Endothelial cell of umbilical vein (primary cell): ENCODE measurements at places on chromosomes 4 and X. TPM values are rescaled to one million over a fixed set of nuclear protein-coding genes. Genes with fewer than 3 reads are reported as not detected.
A peak's percentile ranks its signal among the peaks of the same experiment; 100 is the strongest.

GPRASP1 gene
- polyA plus RNA-seq = 0.32 and 0.33 TPM in 2 replicates

DNA sequence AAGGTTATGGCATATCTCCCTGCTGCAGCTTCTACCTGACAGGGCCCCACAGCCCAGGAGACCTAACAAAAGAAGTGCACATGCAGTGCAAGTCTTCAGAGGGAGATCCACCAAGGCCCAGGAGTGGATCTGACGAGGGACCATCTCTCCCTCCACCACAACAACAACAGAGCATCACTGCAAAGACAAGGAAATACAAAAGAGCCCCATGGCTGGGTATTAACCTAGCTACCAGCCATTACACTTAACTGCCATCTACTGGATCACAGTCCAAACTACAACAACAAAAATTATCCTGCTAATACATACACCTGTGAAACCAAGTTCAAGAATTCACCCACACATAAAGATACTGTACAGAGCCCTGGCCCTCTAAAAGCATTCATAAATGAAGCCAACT, 280.2 kb upstream of the SLC7A11 start:
- DNase-seq = peak; percentile 21

DNA sequence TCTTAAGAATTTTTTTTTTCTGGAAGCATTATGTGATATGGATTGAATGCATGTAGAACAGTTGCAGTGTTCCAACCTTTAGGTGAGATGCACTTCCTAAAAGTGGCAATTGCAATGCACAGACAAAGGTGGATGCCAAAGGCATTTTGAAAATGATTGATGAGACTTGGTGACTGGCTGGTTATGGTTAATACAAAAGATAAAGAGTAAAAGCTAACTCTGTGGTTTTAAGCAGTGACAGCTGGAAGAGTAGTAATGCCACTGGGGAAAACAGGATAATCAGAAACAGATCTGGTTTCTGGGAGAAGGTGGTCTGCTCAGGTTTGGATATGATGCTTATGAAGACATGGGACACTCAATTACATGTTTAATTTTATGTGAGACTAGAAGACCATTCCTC, 345.6 kb downstream of the RPA4 start:
- DNase-seq = no peak

DNA sequence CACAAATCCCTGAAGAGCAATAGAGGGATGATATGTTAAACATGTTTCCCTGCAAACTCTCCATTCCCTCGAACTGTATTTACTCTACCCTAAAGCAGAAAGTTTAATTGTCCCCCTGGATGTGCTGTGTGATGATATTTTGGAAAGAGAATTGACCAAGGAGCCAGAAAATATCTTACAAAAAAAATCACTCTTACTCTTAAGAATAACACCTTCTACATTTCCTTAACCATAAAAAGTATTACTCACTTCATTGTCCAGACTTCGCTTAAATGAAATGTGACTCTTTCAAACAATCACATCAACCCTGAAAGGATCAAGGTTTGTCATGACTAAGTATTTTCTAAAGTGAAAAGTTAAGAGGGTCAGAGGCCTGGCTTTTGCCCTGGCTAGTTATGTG, 49.0 kb upstream of the EGFL6 start:
- peak; percentile 44 for DNase-seq

DNA sequence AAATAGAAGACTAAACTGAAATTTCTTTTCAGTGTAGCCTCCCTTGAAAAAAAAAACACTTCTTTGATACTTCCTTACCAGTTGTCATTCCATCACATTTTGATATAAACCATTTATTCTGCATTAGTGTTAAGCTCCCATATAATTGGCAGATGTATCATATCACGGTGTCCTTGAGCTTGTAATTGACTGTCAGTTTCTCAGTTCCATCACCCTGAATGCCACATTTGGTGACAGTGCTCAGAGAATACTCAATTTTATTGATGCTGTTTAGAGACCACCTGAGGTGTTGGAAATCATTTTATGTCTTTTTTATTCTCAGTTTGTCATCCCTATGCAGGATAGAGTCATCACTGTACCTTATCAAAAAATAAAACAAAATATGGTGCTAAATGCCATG, 1528.2 kb downstream of the RAPGEF2 start:
- DNase-seq = no peak

DNA sequence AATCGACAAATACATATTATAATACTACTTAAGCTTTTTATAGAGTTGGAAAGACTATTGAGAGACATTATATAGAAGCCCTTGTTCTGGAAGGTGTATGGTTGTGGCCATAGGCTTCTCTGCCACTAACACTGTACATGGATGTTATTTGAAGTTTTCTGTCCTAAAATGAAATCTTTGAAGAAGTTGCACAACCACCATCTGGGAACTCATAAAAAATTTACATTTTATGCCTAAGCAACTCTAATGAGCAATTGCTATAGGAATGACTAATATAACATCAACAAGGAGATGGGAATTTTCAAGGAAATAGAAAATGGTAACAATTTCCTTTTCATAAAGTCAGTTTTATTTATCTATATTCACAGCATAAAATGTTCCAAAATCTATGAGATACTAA, 7.4 kb downstream of the HTN1 start:
- no peak for DNase-seq

DNA sequence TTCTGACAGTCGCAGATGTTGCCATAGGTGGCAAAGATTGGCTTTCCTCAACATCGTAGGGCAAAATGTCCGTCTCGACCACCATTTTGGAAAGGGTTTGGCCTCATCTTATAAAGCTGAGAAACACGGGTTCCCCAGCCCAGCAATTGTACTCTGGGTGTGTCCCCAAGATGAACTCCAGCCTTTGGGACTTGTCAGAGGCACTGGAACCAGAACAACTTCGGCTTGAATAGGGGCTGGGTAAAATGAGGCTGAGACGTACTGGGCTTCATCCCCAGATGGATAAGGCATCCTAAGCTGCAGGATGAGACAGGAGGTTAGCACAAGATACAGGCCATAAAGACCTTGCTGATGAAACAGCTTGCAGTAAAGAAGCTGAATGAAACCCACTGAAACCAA, 151.9 kb downstream of the CRLF2 start:
- no peak for DNase-seq

- DNase-seq = no peak
Observed at GRCh38 chrX:115522952-115523351, 38.0 kb upstream of the PLS3 start.

TMEM156 gene
- 0.33 and 0.39 TPM in 2 replicates for polyA plus RNA-seq

DNA sequence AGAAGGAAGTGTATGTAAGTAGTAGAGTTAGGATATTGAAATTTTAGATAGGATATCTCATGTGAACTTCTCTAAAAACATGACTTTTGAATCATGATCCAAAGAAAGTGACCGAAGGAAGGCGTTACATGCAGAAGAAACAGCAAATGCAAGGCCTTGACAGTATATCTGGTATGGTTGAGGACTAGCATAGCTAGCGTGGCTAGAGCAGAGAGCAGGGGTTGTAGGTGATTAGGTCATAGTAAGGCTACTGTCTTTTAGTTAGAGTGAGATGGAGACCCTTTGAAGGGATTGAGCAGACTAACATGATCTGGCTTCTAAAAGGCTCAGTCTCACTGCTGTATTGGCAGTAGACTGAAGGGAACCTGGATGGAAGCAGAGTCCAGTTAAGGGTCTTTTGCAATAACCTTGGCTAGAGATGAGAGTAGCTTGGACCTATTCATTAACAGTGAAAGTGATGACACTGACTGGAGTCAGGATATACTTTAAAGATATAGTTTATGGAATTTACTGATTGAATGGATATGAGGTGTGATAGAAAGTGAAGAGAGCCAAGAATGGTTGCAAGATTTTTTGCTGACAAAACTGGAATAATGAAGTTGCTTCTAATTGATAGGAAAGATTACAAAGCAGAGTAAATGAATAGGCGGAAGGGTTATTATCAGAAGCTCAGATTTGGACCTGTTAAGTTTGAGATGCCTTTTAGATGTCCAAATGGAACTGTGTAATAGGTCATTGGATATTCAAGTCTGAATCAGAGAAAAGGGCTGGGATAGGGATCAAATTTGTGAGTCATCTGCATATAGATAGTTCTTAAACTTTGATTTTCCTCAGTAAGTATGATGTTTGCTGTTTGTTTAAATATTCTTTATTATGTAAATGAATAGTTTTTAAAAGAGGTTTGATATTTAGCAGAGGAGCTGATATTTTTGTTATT, 59.8 kb downstream of the MRPL1 start:
- DNase-seq = peak; percentile 57

- DNase-seq = no peak
Observed at GRCh38 chrX:125953814-125954213, 212.3 kb downstream of the DCAF12L2 start.

NSG1 gene
- 2.9 and 3.3 TPM in 2 replicates for polyA plus RNA-seq

ASMT gene
- polyA plus RNA-seq = 0.10 TPM in 1 of 2 replicates, not detected in the other

- no peak for DNase-seq
Observed at GRCh38 chr4:38030023-38030422, 69.8 kb downstream of the PTTG2 start.

DNA sequence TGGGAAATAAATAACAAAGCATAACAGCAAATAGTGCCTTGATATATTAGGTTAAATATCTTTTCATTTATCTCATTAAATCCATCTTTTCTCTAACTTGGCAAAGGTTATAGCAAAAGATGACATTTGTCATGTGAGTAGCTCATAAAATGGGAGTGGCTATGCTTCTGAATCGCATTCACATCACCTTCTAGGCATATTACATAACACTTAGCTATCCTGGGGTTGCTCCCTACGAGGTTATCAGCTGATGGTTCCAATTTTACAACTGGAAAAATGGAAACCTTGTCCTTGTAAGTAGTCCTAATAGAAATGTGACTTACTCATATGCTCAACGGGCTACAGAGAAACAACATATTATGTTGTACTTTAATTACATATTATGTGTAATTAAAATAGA, 10.3 kb upstream of the CASP6 start:
- no peak for DNase-seq

DNA sequence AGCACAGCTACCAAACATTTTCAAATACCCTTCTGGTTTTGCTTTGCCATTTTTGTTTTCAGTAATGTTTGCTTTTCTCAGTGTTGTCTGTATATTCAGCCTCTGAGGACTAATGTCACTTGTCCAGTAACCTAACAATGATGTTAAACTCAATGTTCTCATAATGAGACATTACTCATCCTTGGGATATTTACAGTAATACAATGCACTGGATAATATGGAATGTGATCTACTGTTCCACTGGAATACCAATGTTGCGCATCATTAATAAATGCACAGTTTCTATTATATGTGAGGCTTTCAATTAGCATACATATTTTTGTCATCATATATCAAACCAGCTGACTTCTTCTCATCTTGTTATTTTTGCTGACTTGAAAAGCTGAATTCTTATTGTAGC, 259.1 kb downstream of the SH2D1A start:
- no peak for DNase-seq

XAGE2 gene
- not detected in 2 replicates for polyA plus RNA-seq

- peak; percentile 41 for DNase-seq
Observed at GRCh38 chr4:151204925-151205524, 71.9 kb upstream of the PRSS48 start.

- DNase-seq = no peak
Observed at GRCh38 chrX:298993-299392, 17.8 kb downstream of the PLCXD1 start.

DNA sequence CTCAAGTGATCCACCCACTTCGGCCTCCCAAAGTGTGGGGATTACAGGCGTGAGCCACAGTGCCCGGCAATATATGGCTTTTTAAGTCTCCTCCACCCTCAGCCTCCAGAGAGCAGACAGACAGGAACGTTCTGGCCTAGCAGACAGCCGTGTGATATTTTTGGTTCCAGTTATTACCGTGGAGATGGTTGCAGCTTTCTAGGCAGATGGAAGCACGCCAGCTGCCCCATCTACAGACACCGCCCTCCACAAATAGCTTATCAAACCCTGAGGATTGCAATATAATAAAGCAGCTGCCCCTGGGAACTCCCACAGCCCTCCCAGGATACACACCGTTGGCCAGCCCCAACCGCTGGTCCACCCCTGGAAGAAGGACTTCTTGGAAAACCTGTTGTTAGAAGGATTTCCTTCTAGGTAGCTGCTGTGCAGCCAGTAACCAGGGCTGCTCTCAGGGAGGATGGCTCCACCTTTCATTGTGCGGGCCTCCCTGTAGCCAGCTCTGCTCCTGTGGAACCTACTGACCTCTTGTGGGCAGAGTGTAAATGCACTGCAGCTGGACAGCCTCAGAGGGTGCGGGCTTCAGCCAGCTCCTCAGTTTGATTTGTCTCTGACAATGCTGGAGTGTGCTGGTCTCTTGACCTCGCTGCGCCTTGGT, 44.0 kb downstream of the SLC25A5 start:
- DNase-seq = peak; percentile 55

DNA sequence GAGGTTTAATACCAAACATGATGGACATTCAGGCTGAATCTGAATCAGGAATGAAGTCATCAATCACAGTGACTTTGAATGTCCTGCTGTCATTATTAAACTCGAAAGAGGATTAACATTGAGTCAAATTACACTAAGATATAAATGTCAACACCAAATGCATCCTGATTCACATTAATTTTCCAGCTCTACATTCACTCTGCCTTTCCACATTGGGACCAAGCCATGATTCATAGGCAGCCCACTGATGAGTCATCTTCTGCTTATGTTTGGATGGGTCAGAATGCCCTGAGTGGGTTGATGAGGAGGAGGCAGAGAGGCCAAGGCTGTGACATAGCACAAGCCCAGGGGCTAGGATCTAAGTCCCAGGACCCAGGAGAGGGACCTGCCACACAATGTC, 247.6 kb upstream of the RPS6KA3 start:
- peak; percentile 65 for DNase-seq
